Hippocampal formation (tissue), 2 donors: ENCODE measurements at places on chromosomes 16 and 17.
A peak's percentile ranks its signal among the peaks of the same experiment; 100 is the strongest.

DNA sequence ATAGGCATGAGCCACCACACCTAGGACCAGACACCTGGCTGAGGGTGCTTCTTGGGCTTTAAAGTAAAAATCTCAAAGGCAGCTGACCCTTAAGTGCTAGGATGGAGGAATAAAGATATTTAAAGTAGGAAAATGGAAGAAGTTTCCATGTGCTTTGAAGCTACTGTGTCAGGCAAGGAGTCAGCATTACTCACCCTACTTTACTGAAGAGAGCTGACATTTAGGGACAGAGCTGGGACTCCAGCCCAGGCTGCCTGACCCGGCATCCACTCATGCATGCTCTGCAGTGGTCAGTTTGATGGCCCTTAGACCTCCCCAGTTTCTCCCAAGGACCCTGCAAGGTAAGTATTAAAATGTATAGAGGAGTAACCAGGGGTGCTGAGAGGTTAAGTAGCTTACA is 124.7 kb upstream of the PLCG2 start:
- DNase-seq: no peak

DNA sequence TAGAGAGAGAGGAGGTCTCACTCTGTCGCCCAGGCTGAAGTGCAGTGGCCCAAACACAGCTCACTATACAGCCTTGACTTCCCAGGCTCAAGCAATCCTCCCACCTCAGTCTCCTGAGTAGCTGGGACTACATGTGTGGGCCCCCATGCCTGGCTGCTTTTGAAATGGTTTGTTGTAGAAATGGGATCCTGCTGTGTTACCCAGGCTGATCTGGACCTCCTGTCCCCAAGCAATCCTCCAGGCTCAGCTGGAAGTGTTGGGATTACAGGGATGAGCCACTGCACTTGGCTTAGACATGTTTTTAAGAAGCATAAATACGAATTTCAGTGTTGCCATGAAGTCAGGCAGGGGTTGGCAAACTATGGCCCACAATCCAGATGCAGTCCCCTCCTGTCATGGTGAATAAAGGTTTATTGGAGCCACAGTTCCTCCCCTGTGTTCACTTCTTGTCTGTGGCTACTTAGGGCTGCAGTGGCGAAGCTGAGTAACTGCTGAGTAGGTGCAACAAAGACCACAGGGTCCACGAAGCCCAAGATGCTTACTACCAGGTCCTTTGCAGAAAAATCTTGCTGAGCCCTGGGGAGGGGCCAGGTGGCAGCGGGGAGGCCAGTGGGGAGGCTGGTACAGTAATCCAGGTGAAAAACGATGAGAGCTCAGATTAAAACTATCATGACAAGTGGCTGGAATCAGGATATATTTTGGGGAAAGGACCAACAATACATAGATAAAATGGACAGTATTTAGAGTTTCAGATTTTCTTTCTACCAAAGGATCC is 35.2 kb downstream of the TNFRSF13B start:
- DNase-seq: no peak

- no peak for DNase-seq
Measured at GRCh38 chr17:63489291-63489690, 12.4 kb downstream of the ACE start.

DNA sequence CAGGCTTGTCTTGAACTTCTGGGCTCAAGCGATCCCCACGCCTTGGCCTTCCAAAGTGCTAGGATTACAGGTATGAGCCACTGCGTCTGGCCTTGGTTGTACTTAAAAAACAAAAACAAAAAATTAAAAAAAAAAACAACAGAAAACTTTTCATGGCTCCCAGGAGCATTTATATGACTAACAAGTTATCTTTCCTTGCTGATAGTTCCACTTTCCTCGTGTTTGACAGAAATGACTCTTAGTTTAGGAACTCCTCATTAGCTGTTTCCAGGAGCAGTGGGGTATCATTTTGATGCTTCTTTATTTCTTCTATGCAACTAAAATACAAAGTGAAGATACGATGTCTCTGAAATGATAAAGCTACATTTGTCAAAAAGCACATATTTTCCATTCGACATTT is 165.4 kb downstream of the PRKCA start:
- no peak for DNase-seq

GRCh38 chr17:17696085-17696484 is 14.8 kb downstream of the RAI1 start:
- no peak for DNase-seq

GRCh38 chr17:179066-179432 is 2.4 kb downstream of the DOC2B start:
- DNase-seq: no peak

- DNase-seq: no peak
Measured at GRCh38 chr16:88798073-88798472, 5.5 kb upstream of the CDT1 start.

GRCh38 chr17:4314179-4314578 is 50.4 kb upstream of the ANKFY1 start:
- no peak for DNase-seq

DNA sequence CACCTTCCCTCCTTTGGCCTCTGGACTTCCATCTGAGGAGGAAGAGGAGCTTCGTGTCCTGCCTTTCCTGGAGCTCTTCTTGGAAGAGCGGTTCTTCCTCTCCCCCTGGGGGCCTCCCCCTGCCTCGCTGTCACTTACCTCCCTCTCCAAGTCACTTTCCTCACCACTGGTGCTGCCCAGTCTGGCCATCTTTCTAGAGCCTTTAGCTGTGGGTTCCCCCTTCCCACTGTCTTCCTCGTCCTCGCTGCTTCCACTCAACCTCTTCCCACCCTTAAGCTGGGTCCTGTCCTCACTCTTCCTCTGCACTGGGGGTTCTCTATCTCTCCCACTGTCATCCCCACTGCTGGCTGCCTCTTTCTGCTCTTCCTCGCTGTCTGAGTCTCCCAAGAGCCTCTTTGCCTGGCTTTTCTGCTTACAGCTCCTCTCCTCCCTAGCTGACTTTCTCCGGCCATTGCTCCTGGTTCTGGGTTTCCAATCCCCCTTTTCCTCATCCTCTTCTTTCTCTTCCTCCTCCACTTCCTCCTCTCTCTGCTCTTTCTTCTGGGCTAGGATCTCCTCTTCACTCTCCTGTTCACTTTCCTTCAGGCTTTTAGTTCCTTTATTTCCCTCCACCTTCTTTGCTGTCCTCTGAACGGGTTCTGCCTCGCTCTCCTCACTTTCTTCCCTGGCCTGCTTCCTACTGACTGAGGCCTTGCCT is 1.4 kb downstream of the HIRIP3 start:
- DNase-seq: no peak

DNA sequence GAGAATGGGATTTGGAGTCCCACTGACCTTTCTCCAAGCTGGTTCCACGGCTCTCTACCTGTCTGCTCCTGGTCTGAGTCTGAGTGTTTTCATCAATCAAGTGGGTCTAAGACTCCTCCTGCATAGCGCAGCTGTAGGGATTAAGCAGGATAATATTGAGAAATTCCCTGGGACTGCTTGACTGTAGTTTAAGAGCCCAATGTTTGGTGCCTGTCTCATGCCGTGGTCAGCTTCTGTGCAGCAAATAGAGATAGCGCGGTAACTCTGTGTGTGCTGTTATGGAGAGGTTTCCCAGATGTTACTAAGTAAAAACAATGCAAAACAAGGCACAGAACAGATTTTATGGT is 21.4 kb downstream of the RPTOR start:
- no peak for DNase-seq

DNA sequence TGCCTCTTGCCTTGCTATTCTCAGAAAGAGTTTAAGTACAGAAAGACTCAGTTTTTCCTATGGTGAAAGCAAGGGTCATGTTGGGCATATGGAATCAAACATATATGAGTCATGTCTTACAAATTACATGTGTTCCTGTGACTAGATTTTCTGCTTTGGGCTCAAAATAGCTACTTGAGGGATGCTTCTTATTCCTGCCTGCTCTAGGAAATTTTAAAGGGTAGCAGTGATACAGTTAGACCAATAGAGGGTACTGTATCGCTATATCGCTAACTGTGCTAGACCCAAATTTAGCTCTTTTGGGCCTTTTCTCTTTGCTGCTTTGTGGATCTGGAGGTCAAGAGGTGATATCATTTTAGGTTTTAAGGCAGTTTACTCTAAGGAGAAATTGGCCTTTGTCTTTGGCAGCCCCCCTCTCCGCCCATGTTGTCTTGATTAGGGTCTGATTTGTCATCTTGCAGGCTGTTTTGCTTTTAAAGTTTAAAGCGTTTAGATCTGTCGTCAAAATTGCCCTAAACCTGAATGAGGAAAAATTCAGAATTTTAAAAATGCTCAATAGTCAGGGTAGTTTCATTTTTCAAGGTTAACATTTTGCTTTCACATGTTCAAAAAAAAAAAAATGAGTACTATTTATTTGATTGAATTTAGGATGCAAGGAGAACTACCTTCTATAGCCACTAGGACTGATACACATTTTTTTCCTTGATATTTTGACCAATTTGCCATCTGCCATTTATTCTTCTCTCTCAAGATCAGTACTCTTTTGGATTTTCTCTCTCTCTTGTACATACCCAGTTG is 8.8 kb downstream of the NFATC3 start:
- peak; percentile 59 for DNase-seq

DNA sequence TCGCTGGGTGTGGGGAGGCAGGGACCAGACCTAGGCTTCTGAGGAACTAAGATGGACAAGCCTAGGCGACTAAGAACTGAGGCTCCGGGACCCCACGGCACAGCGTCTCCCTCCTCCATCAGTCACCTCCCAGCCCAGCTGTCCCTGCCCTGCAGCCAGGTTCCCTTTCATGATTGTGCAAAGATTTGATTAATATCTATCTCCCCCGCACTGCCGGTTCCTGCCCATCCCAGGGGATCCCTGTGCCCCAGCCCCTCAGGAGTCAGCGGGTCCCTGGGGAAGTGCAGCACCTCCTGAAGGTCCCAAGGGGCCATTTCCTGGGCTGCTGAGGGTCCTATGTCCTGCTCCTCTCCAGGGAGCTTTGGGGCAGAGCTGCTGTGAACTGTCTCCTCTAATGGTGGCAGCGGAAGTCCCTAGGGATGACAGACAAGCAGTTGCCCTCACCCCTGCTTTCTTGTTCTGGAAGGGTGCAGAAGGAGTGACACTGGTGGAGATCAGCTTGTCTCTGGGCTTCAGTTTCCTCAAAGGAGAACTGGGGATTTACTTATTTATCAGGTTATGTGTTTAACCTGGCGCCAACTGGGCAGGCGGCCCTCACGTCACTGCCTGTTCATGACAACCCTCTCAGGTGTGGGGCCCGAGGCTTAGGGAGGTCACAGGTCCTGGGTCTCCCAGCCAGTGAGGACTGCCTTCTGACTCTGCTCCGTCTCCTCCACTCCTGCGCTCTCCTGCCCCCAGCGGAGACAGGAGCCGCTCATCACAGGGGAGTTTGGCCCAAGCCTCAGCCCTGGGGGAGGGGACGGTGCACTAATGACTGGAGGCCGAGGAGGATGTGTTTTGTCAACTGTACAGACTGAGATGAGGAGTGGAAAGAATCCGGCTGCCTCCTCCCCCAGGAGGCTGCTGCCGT is 1.9 kb upstream of the C16orf74 start:
- no peak for DNase-seq

DNA sequence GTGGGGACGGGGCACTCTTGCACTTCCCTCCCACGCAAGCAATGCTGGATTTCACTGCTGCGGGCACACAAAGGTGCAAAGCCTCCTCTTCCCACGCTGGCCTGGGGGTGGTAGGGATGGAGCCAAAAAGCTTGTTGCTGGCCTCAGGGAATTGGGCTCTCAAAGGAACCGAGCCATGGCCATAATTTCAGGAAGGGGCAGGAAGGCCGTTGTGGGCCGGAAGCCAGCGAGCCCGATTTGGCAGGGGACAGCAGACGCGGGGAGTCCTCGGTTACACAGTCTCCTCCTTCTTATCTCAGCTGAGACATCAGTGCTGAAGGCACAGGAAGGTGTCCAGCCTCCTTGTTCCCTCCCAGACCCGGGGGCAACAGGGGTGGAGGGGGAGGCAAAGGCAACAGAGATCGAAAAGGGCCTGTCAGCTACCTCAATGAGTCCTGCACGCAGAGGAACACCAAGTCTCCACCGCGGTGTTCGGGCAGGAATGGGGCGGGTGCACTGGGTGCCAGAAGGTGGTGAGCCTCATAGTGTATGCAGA is 59.5 kb downstream of the SLFN11 start:
- no peak for DNase-seq

GRCh38 chr17:64002658-64003525 is 4.7 kb downstream of the PRR29 start:
- no peak for DNase-seq

DNA sequence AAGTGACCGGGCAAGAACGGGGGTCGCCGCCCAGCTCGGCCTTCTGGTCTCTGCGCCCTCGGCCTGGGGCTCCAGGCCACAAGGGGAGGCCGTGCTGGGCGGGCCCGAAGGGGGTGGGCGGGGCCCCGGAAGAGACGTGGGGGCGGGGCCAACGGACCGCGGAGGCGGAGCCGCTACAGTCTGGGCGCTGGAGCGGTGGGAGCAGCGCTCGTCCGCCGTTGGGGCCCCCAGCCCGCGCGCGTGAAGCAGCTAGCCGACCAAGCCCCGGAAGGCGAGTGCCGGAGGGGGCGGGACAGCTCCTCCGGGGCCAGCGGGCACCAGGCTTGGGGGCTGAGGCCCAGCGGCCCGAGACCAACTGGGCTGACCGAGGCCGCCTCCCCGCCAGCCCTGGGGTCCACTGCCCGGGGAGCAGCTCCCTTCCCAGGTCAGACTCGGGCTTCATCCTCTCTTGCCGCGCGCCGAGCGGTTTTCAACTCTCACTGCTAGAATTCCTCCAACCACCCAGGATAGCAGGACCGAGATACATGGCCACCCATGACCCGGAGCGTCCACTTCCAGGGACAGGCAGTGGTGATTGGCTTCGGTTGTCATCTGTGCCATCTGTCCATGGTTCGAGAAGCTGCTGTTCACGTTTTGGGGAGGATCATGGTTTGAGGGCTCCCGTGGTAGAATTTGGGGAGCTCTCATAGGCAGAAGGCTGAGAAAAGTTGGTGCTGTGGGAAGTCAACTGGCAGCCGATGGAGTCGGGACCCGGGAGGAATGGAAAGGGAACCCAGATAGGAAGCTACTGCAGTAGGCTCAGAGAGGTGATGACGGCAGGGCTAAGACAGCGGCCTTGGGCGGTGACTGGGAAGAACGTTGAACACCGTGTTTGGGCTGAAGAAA is 44.6 kb upstream of the LCMT1 start:
- peak; percentile 56 for DNase-seq

DNA sequence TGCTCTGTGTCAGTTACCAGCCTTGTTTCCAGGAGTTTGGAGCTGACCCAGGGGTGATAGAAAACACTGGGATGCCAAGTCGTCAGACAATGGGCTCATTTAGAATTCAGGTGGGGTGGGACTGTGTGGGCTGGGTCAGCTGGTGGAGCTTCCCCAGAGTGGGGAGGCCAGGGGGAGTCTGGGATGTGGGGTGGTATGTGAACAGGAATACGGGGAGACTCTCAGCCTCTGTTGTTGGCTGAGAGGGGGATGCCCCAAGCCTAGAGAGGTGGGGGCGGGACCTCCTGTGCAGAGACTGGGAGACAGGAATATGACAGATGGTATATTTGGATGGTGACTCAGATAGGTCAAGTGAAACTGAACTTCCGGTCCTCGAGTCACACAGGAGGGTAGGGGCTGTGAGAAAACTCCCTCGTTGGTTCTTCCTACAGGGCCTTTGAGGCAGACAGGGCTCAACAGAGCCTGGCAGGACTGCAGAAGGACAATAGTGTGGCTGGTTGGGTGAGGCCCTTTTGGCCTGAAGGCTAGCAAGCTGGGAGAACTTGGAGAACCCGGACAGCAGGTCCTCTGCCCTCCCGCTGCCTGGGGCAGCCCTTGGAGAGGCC is 23.7 kb downstream of the CDH1 start:
- peak; percentile 38 for DNase-seq

GRCh38 chr16:2501946-2502895 is 11.5 kb upstream of the ATP6V0C start:
- DNase-seq: no peak

- DNase-seq: no peak
Measured at GRCh38 chr17:73833775-73834488, 189.7 kb upstream of the SDK2 start.
